CD4-positive, alpha-beta T cell treated with Interleukin-12 subunit alpha and Interleukin-12 subunit beta, for 1 hour (primary cell): ENCODE measurements at places on chromosomes 4 and X.

- no peak for DNase-seq
Measured at GRCh38 chr4:17667653-17668201, 53.3 kb downstream of the MED28 start.

GRCh38 chr4:174056959-174057358 lies 226.5 kb downstream of the FBXO8 start:
- DNase-seq = no peak

DNA sequence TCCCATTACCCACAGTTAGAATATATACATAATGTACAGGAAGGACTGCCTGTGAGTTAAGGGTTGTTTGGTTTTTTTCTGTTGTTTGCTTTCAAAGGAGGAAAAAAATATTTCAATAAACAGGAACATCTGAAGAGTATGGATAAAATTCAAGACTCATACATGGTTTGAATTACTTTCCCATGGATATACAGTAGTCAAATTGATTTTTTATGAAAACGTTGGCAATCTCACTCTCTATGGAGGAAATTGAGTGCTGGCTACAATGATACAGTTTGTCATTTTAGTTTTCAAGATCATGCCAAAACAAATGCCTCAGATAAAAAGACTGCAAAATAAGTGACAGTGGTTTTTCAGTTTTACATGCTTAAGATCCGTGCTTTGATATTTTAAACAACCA lies 116.6 kb downstream of the SH3RF1 start:
- DNase-seq = no peak

DNA sequence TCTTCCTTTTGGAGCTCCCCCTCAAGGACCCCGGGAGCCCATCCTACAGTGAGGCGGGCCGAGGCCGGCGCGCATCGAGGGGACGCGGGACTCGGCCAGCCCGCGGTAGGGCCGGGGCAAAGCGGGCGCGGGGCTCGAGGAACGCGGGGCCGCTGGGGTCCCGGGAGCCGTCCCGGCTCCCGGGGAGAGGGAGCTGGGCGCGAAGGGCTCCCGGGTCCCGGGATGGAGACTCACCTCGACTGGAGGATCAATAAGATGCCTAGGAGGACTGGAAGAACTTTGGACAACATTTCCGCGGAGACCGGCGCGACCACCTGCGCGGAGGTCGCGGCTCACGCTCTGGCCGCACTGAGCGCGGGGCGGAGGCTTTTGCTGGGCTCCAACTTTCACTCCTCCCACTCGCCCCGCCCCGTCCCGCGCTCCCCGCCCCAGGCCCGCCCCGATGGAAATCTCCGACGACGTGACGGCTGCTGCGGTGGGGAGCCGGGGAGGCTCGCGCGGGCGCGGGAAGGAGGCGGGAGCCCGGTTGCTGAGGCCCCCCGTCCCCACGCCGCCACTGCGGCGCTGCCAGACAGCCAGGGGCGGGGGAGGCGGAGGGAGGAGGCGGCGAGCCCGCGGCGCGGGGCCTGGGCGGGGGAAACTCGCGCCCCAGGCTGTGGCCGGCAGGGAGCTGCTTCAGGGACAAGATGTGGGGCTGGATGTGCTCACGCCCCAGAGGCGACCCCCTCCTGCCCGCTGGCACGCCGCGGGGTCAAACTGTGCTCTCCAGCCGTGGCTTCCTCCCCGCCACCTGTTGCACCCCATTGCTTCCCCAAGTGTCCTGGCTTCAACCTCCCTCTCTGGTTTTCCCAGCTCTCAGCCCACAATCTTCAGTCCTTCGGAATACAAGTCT lies at the start of gene GABRE:
GABRE (minus strand) TSS at position 341 of the 892 bp plus-strand sequence; CDS start at position 290, 51 bp downstream.
- DNase-seq = no peak

DNA sequence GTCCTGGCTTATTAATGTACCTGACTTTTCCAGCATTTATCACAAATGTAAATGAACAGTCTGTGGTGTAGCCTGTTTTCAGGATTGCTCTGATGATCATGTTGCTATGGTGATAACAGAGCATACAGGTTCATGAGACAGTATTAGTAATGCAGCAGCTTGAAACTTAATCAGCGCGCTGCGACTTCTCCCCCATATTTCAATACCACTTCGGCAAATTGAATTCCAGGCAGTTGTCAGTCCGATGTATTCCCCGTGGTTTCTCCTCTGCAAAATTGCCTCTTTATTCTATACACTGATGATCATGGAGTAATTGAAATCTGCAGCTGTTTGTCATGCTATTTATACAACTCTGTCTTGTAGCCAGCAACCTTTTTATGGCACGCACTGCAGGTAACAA lies 239.3 kb downstream of the C4orf33 start:
- no peak for DNase-seq

GRCh38 chr4:13325744-13326143 lies 158.4 kb downstream of the RAB28 start:
- DNase-seq = no peak

- no peak for DNase-seq
Measured at GRCh38 chr4:45663003-45663402, 460.9 kb downstream of the GABRG1 start.

DNA sequence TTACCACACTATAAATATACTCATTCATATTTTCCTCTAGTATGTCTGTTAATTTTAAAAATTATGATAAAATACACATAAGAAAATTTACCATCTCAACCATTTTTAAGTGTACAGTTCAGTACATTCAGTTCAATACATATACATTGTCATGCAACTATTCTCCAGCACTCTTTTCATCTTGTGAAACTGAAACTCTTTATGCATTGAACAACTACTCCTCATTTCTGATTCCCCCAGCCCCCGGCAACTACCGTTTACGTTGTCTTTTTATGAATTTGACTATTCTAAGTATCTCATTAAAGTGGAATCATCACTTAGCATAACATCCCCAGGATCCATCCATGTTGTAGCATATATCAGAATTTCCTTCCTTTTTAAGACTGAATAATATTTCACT lies 8.7 kb downstream of the SMARCAD1 start:
- DNase-seq = no peak

GRCh38 chrX:103774070-103774642 lies 2.5 kb upstream of the PLP1 start:
- DNase-seq = no peak

GRCh38 chrX:39518476-39519029 lies 579.2 kb downstream of the BCOR start:
- no peak for DNase-seq

DNA sequence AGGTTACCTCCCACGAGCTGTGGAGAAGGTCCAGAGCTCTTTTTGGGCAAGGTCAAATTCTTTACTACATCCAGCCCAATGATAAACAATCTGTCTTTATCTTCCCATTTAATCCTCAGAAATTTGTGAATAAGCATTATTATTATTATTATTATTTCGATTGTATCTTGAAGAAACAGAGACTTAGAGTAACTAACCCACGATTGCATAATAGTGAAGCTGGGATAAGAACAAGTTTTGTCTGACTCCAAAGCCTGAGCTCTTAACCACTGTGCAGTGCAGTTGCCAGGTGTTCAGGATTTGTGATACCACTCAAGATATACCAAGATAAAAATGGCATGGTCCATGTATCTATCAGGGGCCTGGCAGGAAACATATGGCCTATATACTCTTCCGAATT lies 166.5 kb upstream of the LDB2 start:
- DNase-seq = no peak

GRCh38 chrX:623599-624315 lies 6.8 kb upstream of the SHOX start:
- DNase-seq = no peak

DNA sequence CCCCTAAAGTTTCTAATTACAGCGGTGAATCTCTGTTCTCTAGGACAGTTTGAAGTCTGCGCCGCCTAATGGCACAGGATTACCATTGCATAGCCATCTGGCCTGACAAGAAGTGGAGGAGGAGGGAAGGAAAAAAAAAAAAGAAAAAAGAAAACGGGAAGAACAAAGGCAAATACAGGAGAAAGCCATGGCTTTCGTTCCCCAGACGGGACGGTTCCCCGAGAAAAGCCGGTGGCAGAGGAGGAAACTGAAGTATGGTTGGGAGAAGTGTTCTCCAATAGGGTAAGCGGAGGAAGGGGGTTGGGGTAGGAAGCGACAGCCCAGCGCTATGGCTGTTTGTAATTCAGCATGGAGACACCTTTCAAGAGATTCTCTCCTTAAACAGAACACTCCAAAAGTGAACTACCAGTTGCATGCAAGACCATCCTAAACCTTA lies 80.8 kb downstream of the HMGN5 start:
- peak; percentile 27 for DNase-seq

DNA sequence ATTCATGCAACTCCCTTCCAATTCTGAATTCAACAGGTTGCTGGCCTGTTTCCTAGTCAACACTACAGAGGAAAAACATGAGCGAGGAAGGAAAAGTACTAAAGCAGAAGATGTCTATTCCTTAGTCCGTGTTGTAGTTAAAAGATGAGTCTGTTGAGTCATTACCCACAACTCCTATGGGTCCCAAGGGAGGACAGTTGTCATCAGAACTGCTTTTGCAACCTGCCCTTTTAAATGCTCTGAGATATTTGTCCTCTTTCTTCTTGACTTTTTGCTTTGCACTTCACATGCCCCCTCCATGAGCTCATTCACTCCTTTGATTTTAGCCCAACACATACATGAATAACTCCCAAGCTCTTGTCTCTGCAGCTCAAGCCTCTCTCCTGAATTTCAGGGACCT lies 119.2 kb downstream of the CORIN start:
- DNase-seq = no peak

DNA sequence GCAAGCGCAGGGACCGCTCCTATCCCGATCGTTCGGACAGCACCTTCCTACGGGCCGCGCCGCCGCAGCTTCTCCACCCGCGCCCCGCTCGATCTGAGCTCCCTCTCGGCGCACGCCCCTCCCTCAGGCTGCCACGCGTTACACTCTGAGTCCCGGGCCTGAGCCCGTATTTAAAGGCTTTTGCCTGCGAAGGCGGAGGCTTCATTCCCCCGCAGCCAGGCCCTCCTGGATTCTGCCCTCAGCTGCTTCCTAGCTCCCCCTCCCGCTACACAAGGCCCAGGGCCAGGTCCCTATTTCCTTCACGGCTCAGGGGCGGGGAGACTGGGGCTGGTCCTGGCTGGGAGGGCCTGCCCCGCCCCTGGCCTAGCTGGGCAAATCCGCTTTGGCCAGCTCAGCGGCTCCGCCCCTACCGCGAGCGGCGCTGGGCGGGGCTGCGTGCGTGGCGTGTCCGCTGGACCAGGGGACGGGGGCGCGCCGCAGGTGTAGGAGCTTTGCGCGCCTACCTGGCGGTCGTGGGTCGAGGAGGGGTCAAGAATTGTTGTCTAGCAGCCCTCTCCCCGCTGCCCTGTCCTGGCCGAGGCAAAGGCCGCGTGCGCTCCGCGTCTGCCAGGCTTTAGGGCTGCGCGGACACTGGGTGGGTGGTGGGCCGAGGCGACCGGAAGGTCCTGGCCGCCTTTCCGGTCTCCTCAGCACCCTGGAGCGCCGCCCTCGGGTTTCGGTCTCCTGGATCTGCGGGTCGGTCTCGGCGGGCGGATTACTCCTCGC lies at the start of gene UGDH:
UGDH (minus strand) TSS at position 144 of the 765 bp plus-strand sequence. CDS start 5,927 bp downstream, outside the sequence.
- DNase-seq = peak; percentile 90

DNA sequence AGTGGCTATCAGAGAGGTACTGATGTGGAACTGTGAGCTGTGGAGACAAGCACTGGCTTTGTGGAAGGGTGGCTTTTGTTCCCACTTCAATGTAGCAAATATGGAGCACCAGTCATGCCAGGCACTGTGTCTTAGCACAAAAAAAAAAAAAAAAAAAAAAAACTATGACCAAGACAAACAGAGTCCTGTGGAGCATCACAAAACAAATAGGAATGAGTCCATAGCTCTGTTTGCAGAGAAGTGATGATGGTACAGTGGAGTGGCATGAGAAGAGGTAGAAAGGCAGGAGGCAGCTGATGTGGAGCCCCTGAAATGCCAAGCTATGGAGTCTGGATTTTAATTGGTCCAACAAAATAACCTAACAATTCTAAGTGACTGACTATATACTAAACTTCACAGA lies 116.9 kb downstream of the RAB28 start:
- no peak for DNase-seq
